ENCODE measurements at places on chromosomes 7 and 10.

DNA sequence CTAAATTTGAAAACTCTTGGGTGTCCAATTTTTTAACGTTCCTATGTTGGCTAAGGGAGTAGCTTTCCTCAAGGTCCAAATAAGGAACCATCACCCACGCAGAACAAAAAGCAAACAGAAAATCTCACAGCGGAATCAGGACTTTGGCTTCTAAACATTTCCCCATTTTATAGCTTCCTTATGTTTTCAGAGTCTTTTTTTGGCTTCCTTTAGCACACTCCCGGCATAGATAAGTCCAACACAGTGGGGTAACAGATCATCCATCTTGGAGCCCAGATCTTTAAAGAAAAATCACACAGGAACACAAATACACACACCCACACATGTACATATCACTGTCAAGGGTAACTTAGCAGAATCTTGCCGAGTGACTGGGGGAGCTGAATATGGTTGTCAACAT, 4.2 kb upstream of the TCF7L2 start:
- DNase-seq: no peak

DNA sequence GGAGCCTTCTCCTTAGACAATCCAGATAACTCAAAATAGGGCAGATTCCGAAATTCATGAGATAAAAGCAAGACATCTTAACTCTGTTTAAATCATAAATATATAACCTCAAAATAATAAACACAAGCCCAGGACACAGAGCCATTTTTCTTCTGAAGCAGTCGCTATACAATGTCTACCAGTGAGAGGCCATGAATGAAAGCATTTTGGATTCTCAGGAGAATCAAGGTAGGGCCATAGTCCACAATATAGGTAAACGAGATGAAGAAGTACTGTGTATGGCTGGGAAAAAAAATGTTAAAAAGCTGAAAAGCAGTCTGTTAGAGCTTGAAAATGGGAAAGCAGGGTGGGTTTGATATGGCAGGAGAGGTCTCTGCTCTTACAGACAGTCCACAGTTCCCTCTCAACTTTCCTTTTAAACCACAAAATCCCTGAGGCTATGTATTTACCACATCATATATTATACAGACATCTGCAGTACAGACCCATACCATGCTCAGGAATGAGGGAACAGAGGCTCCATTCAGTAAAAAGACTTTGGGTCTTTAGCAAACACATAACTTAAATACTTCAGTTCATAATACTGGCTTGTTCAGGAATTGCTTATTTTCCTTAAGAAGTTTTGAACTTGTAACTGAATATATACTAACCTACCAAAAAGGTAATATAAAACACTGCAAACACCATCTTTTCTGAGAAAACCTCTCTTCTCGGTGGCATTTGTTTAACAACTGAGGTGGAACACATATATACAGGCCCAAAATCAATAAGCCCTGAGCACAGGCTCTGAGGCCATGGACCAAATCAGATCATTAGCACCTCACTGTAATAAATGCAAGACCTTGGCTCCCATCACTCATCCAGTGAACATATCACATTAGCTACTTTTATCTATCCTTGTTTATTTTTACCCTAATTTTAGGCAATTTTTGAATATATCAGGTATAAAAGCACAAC, 109.3 kb downstream of the SORBS1 start:
- no peak for DNase-seq

DNA sequence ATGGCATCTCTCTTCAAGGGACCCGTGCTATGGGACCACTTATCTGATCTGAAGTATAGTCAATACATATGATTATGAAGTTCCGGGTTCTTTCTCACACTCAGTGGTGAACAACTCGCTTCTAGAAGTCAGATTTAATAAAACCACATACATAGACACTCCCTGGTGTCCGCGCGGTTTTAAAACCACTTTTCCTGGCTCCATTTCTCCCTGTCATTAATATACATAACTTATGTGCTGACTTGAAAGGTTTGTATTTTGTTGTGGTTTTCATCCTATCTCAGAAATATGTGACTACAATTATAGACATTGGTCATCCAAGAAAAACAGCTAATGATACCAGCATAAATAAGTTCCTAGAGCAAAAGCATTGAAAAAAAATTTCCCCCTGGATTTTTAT, 34.0 kb downstream of the SVIL start:
- no peak for DNase-seq

DNA sequence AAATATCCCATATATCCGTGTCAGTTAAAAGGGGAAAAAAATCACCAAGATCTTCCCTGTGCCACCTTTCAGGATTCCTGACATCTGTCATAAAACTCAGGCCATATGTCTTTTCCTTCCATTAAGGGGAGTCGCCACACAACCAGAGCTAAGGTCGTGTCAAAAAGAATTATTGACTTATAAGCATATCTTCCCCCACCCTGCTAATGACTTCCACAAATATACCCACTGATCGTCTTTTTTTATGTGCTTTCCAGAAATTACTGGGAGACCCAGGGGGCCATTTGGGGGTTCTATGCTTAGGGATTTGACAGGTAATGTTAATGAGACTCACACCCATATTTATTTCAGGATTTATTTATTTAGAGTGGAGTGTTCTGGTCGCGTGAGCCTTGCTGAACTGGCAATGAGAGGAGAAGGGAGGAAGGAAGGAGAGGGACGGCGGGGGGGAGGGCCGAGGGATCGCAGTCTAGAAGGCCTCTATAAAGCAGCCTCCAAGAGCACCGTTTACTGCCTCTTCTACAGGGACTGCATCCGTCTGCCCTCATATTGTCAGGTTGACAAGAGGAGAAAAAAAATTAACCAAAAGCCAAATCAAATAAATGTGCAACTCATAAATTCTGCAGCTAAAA, 135.7 kb upstream of the MGMT start:
- DNase-seq: no peak

DNA sequence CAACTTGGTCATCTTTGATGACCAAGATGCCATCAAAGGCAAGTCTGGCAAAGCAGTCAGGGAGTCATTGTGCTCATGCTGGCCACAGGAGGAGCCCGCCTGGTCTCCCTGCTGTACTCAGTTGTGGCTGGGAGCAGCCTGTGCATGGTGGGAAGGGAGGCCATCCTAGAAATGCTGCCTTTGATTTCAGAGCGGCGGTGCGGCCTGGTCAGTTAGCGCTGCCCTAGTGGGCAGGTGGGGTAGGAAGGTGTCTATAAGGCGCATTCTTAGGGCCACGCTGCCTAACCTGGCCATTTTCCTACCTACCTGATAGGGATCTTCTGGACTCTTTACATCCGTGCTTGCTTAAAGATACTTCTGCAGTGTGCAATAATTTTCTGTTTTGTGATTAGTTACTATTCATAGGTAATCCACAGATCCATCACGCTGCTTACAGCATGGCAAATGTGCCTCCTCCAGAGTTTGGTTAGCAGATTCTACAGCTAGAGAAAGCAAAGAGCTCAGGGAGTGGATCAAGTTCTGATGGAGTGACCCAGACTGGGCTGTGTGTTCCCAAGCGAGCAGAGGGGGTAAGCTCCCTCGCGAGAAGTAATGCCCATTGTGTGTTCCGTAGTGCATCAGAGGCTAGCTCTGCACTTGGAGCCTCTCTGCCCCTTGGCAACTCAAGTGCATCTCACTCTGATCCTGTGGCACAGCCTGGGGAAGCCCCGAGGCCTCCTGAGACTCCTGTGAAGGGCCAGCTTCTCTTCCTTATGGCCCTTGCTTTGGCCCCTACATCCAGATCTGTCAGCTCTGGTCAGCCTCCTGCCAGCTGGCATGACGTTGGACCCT, 970.1 kb upstream of the ZNF722 start:
- DNase-seq: no peak

DNA sequence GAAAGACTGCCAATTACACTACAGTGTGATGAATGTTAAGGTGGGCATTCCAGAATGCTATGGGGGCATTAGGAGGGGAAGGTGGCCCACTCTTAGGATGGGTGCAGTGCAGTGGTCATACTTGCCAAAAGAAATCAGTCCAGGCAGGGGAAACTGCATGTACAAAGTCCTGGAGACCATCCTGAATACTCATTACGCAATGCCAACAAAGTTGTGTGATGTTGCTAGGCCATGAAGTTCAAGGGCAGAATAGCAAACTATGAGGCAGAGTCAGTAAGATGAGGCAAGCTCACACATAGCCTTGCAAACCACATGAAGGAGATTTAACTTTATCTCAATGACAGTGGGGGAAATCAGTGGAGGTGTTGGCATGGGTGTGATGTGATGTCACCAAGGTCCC, 49.8 kb upstream of the SLC35B4 start:
- no peak for DNase-seq

DNA sequence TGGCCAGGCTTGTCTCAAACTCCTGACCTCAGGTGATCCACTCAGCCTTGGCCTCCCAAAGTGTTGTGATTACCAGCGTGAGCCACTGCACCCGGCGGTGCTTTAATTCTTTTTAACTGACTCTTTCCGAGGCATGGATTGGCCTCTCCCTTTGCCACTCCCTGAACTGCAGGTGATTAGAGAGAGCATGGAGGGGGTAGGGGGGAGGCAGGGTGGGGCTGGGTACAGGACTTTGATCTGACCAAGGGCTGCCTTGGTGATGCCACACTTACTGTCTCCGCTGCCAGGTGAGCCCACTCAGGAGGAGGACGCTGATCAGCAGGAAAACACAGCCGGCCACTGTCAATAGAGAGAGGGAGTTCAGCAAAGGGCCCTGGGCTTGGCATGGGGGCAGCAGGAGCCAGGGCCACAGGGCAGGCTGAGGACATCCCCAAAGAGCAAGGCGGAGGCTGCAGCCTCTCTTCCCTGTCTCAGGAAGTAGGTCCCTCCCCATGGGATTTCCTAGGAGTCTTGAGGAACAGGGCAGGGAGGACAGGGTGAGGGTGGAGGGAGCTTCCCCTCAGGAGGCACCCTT, 40.5 kb upstream of the IL15RA start:
- DNase-seq: no peak

GRCh38 chr10:69359594-69359993, 57.1 kb downstream of the TACR2 start:
- DNase-seq: no peak

GRCh38 chr7:94425546-94425945, 30.9 kb downstream of the COL1A2 start:
- DNase-seq: no peak

DNA sequence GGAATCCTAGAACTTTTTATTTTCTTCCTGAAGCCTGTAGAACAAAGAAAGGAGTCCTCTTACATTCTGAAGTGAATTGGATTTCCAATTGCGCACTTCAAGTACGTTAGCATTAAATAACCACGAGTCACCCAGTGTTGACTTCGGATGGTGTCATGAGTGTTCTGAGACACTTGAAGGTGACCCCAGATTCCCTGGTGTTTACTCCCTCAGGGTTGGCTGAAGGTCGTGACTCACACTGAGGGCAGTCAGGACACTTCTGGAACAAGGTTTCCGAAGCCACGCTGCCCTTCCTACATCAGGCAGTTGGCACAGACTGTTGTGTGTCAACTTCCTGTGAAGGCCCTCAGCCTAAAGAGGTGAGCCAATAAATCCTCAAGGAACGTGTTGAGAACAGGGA, 186.6 kb upstream of the CELF2 start:
- peak; percentile 30 for DNase-seq

DNA sequence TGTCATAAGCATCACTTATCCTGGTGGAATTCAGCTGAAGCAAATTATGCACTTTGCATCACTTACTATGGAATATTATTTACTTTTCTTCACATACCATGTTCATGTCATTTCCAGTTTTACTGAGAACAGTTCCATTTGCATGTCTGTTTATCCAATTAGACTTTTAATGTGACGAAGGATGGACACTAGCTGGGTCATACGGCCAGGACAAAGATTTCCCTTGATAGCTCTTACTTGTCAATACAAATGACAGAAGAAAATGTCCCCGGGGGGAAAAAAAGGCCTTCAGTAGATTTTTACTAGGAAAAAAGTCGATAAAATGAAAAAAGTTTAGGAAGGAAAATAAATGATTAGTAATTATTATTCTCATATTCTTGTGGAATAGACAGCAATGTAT, 106.6 kb downstream of the RAPGEF5 start:
- no peak for DNase-seq

DNA sequence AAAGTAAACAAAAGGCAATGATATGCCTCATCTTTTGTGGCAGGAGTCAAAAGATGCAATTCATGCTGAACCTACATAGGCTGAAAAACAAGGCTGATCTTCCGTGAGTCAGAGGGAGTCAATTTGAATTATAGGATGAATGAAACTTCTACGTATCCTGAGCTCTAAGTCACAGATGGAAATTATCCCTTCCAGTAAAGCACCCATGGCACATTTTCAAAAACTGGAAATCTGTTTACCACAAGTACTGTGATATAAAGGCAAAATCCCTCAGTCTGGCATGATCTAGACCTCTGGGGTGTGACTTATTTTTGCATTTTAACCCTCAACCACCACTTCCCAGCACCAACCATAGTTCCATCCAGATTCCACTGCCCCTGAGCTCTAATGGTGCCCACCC, 69.6 kb downstream of the NRG3 start:
- DNase-seq: no peak

GRCh38 chr7:131502810-131503508, 53.5 kb downstream of the PODXL start:
- DNase-seq: no peak

- DNase-seq: no peak
Measured at GRCh38 chr7:106223156-106223555, 61.6 kb downstream of the NAMPT start.

DNA sequence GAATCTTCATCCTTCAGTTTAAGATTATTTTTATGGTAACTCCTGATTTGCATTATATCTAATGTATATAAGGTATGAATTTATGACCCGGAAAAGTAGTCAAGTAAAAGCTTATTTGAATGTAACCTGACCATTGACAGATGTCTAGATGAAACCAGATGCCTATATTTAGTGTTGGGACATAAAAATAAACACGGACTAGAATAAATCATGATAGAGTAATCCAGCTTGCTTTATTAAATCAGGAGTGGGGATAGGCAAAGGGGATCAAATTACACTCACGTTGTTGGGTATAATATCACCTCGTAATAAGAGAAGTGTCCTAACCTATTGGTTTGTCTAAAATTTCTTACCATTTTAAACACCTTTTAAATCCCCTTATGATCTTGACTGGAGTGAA, 244.6 kb downstream of the AGMO start:
- no peak for DNase-seq

DNA sequence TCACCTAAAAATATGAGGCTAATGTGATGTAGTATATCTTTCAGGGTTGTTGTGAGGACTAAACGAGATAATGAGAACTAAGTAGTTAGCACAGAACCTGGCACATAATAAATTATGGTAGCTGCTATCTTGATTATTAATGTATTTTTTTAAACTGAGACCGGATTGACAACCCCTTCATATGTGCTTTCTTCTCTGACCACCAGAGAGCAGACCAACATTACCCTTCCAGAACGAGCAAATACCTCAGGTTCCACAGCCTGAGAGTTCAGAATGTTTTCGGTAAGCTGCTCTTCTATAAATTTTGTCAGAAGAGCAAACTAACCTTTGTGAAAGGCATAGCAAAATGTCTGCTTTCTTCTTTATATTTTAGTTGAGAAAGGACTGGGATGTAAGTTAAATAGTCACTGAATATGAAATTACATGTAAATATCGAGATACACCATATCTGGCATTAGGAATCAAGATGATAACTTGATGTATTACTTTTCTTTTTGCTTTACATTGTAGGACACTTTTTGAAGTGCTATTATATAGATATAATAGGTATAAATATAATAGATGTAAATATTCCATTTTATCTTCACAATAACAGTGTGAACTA, 13.6 kb upstream of the BPGM start:
- peak; percentile 66 for DNase-seq

- DNase-seq: no peak
Measured at GRCh38 chr10:72338180-72338579, 16.5 kb downstream of the DNAJB12 start.

GRCh38 chr7:36338256-36338655, 51.4 kb upstream of the ANLN start:
- no peak for DNase-seq

Measured in mesendoderm (in vitro differentiated cells).